ENCODE measurements at places on chromosomes 3 and 15.
A peak's percentile ranks its signal among the peaks of the same experiment; 100 is the strongest.

- no peak for DNase-seq
Measured at GRCh38 chr3:54957711-54958110, 29.9 kb upstream of the LRTM1 start.

DNA sequence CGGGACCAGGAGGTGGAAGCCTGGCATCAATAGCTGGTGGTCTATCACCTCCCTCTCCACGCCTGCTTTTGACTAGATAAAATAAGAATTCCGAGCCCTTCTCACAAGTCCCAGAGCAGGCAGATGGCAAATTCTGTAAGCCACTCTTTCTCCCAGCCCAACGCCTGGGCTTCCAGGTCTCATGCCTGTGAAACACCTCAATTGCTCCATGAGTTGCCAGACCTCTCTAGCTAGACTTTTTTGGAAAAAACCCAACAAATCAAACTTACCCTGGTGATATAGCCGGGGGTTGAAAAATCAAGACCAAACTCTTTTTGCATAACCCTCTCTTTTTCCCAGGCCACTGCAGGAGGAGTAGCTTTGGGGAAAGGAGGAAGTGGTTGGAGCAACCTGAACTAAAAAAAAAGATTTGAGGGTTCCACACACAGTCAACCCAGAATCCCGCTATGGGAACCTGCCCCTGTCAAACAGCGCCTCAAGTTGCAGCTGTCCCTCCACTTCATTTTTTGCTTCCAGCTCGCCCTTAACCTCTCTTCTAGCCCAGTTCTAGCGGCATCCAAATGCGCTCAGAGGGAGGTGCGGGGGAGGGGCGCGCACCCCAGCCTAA, 7.0 kb downstream of the BHLHE40 start:
- DNase-seq = no peak

DNA sequence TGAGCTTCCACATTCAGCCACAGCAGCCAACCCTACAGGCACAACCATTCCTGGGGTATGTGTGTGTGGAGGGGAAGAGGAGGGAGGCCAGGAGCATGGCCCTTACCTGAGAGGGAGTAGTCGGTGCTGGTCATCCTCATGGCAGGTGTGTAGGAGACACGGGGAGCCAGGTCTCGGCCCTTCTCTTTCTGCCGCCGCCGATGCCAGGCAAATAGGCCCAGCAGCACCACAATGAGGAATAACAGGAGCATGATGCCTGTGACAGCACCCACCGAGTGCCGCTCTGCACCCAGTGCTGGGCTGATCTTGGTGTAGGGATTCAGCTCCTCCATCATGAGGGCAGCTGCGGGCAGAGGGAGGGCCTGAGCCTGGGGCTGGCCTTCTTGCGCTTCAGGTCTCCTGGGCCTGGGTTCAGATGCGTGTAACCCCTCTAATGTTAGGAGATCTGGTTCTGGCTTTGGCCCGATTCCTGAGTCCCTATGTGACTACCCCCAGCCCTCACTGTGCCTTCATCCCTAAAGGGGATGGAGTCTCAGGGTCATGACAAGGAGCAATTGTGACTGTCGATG, 44.4 kb downstream of the RAB11A start:
- DNase-seq = no peak

DNA sequence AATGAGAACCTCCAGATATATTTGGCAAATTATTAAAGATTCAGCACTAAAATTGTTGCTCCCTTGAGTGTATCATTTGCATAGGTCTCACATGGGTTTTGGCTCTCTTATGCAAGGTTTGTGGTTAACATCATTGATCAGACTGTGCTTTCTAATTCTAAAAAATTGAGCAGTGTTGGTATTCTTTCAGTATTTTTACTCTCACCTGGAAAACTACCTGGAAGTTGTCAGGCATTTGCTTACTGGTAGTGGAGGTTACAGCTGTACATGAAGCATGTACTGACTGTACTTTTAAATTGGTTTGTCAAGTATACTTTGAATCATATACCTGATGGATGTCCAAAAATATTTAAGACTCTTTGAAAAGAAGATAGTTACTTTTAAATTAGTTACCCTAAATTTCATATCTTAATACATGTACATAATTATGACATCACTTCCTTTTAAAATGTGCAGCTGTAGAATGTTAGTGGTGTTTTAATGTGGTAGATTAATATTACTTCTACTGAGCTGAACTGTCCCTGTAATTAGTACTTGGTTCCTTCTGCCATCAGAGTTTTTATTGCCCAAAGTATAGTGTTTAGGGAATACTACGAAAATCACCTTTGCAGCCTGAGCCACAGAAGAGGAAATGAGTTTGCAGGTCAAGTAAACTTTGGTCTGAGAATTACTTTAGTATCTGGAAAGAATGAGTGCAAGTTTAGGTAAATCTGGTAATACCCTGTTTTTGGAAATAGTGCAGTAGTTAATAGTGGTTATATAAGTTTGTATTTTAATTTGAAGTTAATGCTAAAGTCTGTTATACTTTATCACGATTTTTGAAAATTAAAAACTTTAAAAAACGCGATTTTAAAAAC, 2.8 kb downstream of the CHD2 start:
- no peak for DNase-seq

- DNase-seq = no peak
Measured at GRCh38 chr3:125148836-125149235, 63.7 kb downstream of the SLC12A8 start.

DNA sequence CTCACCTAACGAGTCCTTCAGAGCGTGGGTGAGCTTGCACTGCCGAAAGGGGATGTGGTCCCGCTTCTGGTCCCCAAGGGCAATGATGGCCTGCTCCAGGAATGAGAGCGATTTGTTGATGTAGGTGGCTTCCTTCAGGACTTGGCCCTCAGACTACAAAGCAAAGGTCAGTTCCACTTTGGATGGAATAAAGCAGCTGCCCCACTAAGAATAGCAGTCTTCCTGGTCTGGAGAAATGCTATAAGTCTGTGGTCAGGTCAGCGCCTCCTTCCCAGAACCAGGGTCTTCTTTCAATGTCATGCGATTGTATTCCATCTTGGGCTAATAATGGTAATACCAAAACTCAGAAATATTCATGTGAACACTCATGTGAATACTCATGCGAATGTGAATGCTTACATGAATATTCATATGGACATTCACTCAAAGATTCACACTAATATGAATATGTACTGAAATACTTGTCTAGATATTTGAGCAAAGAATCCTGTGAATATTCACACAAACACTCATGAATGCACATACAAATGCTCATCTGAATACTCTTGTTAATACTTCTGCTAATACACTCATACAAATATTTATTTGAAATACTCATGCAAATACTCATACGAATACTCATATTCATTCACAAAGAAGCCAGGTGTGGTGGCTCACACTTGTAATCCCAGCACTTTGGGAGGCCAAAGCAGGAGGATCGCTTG, 16.7 kb downstream of the KIF9 start:
- no peak for DNase-seq

DNA sequence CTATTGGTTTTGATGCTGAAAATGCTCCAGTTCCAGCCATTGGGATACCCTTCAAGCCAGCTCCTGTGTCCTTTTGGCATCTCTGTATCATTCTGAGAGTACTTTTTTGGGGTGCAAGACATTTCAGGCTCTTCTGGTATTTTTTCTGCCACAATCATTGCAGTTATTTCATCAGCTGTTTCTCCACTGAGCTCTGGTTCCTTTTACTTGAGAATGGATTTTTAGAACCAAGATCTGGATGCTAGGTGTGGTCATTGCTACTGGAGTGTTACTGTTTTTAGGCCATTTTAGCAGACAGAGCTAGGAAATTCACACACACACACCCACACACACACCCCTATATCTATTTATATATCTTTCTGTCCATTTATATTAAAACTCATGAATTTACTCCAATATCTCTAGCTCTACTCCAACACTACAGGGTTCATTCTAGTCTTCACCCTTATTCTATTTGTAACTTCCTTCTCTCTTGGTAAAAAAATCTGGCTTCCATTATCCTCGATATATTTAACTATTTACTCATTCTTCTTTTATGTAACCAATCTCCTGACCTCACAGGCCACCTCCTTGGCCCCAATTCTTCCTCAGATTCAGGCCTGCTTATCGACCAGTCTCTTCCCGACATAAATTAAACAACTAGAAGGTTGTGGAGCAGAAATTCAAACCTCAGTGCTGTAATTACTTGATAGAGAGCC, 17.0 kb downstream of the SLC35G2 start:
- no peak for DNase-seq

- DNase-seq = no peak
Measured at GRCh38 chr3:173993299-173993698, 595.8 kb downstream of the NLGN1 start.

DNA sequence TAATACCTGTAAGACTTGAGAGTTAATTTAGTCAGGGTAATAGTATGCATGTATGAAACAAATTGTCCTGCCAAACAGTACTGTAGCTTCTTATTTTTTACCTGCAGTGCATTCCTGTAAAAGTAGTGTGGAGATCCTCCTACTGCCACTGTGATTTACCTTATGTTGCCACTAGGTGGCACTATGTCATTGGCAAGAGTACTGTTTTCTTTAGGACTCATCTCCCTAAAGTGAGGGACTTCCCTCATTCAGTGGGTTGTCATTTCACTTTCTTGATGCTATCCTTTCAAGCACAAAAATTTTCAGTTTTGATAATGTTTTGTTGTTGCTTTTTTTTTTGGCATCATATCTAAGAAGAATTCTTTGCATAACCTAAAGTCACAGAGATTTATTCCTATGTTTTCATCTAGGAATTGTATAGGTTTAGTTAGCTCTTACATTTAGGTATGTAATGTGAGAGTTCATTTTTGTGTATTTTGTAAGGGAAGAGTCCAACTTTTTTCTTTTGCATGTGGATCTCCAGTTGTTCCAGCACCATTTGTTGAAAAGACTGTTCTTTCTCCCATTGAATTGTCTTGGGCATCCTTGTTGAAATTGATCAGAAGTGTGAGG, 105.7 kb downstream of the AKAP13 start:
- peak; percentile 59 for DNase-seq

- DNase-seq = no peak
Measured at GRCh38 chr3:105345156-105345555, 21.6 kb upstream of the ALCAM start.

GRCh38 chr15:61441891-61442290, 212.8 kb upstream of the RORA start:
- no peak for DNase-seq

GRCh38 chr3:14377838-14378169, 24.6 kb upstream of the SLC6A6 start:
- DNase-seq = no peak

DNA sequence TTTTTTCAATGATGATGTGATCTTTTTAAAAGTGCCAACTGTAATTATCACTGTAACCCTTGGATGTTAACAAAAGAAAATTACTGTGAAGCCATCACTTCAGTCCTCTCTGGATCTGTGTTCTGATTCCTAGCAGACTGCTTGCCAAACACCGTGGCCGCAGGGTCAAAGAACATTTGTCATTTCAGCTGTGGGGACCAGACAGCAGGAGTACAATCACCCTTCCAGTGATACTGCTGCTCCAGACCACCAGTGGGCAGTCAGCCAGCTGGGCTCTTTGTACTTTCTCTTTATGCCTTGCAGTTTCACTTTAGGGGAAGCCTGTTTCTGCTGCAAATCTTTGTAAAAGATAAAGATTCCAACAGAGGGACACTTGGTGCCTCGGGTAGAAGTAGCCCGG, 770.0 kb downstream of the GRM7 start:
- no peak for DNase-seq

DNA sequence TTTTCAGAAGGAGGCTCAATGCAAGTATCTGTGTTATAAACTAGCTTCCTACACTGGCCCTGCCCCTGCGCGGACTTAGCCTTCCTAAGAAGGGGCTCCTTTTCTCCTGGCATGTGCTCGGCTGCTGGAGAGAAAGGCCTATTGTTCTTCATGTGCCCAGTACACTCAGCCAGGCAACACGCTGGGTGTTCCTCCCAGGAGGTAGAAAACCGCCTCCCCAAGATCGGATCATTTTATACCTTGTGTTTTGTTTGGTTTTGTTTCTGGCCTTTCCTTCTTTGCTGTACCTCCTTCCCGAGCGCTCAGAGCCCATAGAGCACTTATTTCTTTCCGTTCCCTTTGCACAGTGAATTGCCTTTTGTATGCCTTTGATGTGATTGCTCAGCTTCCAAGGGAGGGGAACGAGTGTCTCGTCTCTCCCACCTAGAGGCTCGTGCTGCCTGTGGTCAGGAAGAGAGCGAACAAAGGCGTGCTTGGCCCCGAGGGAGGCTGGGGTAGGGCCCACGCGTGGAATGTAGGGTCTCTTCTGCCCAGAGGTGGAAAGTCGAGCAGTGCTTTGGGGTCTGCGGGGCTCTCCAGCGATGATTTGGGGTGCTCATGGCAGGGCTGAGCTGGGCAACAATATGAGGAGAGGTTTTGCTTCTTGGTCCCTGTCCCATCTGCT, 30.0 kb downstream of the CCNL1 start:
- peak; percentile 51 for DNase-seq

DNA sequence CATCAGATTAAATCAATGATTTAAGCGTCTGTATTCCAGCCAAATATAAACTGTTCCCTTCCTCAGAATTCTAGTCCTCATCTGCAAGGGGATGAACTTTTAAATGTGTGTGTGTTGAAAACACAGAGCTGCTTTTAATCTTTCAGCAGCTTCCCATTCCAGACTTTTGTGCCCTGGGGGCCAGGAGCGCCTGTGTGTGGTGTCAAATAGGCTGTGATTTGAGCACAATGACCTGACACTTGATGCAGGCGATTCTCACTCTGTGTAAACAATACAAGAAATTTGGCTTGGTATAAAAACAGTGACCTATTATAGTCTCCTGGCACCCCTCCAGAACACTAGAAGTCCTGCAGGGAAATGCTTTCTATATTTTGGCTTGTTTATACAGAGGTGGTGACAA, 274.6 kb upstream of the ROPN1 start:
- no peak for DNase-seq

DNA sequence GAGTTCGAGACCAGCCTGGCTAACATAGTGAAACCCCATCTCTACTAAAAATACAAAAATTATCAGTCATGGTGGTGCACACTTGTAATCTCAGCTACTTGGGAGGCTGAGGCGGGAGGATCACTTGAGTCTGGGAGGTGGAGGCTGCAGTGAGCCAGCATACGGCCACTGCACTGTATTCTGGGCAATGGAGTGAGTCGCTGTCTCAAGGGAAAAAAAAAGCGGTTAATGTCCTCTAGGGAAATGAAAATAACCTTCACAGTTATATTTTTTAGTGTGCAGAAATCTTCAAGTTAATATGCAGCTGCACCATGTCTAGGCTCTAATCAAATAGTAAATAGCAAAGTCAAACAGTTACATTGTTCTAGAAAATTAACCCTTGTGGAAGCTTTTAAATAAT, 14.8 kb downstream of the CEP19 start:
- no peak for DNase-seq

- DNase-seq = no peak
Measured at GRCh38 chr3:170109579-170110293, 71.8 kb downstream of the PHC3 start.

DNA sequence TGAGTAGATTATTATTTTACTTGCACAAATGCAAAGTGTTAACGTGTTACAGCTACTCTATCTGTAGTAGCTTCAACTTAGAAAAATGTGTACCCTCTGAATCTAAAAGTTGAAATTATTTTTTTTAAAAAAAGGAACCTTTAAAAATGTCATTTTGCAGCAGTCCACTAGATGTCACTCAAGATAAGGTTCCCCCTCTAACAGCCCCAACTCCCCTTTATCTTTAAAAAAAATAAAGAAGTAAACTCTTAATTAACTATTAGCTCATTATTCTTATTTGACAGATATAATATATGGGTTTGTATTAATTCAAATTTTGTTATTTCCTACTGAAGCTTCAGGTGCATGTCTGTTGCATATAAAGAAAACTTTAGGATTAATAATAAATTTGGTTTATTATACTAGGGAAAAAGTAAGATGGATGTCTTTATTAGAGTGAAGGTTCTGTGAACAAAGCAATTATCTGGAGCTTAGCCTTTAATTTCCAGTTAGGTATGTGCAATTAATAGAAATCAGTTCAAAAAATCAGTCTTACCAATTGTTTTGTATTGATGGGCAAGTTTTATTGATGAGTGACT, 288.5 kb downstream of the VGLL3 start:
- DNase-seq = no peak

All from dorsolateral prefrontal cortex (tissue), 122 donors.